ENCODE measurements at places on chromosomes 12 and 14.
A peak's percentile ranks its signal among the peaks of the same experiment; 100 is the strongest.

DNA sequence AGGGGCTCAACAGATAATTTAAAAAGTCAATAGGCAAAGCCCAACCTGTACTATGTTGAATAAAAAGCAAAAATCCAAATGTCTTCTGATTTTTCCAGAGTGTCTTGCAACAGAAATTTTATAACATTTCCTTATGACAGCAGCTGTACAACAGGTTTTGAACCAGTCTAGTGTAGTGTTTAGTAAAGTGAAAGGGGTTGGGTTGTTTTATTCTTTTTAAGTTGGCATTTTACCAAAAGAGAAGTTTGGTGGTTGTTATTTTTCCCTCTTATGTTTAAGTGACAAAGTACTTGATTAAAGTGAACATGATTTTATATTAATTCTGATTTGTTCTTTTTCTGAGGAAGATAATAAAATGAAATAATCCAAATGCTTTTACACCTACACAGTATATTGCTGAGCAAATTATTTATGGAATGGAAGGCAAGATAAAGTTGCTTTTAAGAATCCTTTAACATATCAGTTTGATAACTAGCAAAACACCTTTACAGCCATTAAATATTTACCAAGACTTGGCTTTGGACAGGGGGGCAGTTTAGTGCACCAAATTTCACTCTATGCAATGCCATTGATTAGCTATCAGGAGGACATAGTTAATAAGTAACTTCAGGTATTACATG lies 128.9 kb downstream of the FOXA1 start:
- no peak for DNase-seq

DNA sequence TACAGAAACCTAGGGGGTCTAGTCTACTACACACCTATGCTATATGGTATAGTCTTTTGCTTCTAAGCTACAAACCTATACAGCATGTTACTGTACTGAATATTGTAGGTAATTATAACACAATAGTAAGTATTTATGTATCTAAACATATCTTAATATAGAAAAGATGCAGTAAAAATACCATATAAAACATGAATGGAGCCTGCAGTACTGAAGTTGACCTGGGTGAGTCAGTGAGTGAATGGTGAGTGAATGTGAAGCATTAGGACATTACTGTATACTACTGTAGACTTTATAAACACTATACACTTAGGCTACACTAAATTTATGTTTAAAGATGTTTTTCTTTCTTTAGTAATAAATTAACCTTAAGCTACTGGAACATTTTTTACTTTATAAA lies 13.1 kb upstream of the ABCD2 start:
- DNase-seq = no peak

DNA sequence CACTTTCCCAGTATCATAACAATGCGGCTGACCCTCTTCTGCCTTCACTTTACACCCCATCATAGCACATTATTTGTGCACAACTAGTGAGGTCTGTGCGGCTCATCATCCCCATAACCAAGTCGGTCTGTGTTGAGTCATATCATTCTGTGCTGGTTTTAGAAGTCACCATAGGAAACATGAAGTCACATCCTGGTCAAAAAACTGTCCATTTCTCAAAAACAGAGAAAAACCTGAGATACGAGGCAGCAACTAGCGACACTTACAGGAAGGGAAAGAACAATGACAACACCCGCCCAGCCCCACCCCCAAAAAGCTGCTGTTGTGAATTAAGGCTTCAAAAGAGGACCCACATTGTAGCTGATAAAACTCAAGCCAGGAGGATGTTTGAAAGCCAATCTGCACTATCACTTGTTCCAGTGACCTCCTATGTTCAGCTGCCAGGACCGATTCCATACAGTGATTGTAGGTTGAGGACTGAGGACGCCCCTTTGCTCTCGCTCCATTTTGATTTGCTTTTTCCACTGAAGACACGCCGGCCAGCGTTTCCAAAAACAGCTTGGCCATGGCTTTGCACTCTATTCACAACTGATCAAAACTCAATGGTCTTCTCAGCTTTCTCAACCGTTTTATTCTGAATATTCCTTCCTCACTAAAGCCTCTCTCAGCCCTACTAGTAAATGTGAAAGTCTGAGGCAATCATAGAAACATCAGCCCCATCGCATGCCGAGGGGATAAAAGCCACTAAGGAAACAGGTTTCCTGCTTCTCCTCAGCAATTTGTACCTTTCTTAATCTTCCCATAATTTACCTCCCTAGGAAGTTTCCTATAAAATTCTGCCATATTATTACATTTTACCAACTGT lies 87.5 kb downstream of the DUSP16 start:
- DNase-seq = no peak

DNA sequence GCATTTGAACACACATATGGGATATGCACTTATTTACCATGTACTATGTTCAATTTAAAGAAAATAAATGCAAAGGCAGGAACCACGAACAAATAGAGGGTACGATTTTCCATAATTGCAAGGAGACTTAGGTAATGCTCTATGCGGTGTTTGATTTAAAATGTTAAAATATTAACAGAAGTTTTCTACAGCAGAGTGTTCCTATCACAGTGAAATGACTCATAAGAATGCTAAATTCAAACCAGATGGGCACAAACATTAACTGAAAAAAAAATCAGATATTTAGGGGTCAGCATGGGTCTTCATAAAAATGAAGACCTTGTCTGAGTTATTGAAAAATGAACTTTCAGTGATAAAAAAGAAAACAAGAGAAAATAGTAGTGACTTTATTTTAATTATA lies 65.4 kb downstream of the LLPH start:
- DNase-seq = no peak

DNA sequence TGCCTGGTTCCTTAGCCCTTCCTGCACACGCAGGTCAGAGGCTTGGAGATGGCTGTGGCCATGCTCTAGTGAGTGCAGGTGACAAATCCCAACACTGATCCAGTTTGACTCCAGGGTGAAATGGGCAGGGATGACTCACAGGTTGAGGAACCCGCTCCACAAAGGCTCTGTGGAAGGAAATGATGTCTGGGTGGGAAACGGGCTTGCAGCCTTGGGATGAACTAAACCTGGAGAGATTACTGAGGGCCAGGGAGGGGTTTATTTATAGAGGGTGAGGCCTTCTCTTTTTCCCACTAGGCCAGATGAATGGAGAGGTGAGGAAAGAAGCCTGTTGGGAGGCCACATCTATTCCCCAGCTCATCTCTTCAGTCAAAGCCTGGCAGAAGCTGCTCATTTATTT lies 29.3 kb upstream of the EMP1 start:
- DNase-seq = no peak

DNA sequence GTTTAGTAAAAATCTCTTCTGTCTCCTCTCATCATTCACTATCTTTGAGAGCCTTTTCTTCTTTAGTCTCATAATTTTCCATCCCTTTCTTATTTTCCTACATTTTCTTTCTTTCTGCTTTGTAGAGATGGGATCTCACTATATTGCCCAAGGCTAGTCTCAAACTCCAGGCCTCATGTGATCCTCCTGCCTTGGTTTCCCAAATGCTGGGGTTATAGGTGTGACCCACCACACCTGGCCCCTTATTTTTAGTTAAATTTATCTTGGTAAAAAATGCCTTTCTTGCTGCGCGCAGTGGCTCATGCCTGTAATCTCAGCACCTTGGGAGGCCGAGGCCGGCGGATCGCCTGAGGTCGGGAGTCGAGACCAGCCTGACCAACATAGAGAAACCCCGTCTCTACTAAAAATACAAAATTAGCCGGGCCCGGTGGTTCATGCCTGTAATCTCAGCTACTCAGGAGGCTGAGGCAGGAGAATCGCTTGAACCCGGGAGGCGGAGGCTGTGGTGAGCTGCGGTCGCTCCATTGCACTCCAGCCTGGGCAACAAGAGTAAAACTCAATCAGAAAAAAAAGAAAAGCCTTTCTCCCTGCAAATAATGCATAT lies 996 bp downstream of the SLC2A3 start:
- no peak for DNase-seq

- no peak for DNase-seq
These were observed 25.4 kb downstream of the AP5M1 start for GRCh38 chr14:57293866-57294837.

GRCh38 chr14:95998656-95999055 lies 40.5 kb upstream of the C14orf132 start:
- peak; percentile 13 for DNase-seq

DNA sequence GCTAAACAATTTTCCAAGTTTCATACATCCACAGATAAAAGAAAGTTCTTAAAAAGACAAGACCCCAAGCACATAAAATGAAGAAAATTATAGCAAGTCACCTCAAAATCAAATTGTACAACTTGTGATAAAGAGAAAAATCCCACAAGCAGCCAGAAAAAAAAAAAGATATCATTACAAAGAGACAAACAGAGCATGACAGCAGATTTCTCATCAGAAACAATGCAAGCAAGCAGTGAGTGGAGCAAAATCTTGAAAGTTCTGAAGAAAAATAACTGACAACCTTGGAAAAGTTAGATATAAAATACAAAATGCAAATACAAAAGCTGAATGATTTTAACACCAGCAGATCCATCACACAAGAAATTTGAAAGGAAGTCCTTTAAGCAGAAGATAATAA lies 194.5 kb upstream of the SOX5 start:
- DNase-seq = no peak

DNA sequence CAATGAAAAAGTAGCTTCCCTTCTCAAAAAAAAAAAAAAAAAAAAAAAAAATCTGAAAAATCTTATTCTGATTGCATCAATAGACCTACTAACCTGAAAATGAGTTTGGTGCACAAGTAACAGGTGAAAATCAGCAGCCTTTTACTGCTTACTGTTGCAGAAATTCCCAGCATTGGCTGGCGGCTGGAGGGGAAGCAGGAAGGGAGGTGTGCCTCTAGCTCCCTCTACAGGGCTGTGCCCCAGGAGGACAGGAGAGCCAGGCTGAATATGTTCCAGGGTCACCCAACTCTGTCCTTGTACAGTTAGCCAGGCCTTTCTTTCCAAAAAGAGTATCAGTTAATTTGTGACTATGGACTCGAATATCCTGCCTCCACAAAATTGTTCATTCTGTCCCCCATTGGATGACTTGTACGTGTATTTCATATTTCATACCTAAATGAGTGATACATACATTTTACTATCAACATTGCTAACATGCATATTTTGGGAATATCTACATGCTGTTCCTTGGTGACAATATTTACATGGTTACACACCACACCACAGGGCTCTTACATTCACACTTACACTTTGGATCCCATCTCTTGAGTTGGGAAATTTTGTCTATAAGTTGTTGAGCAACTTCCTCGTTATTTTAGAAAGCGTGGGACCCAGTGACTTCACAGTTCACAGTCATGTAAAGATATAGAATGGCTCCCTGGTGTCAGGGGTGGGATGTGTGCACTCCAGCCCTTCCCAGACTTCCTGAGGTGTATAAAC lies 124.8 kb downstream of the SAMD4A start:
- DNase-seq = no peak

- no peak for DNase-seq
These were observed 53.9 kb downstream of the EID3 start for GRCh38 chr12:104357421-104357952.

- no peak for DNase-seq
These were observed 24.9 kb downstream of the NAV3 start for GRCh38 chr12:77855548-77855947.

- DNase-seq = no peak
These were observed 452.0 kb downstream of the FUT8 start for GRCh38 chr14:65864549-65864948.

- no peak for DNase-seq
These were observed 14.9 kb upstream of the FIGNL2 start for GRCh38 chr12:51863363-51863932.

DNA sequence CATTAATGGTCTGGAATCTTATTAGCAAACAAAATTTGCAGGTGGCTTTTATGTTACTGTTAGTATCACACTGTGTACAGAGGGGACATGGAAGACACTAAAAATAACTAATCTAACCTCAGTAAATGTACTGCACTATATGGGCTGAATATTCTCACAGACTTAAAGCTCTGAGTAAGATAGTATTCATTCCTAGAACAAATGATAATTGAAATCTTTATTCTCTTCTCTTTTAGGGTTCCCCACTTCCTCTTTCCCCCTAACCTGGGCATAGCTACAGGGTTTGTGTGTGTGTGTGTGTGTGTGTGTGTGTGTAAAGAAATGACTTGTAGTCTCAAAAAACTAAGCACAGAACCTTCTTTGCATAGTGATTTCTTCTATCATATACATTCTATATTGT lies 21.4 kb upstream of the HECTD1 start:
- DNase-seq = no peak

- no peak for DNase-seq
These were observed 1189.0 kb upstream of the FLRT2 start for GRCh38 chr14:84340938-84341337.

DNA sequence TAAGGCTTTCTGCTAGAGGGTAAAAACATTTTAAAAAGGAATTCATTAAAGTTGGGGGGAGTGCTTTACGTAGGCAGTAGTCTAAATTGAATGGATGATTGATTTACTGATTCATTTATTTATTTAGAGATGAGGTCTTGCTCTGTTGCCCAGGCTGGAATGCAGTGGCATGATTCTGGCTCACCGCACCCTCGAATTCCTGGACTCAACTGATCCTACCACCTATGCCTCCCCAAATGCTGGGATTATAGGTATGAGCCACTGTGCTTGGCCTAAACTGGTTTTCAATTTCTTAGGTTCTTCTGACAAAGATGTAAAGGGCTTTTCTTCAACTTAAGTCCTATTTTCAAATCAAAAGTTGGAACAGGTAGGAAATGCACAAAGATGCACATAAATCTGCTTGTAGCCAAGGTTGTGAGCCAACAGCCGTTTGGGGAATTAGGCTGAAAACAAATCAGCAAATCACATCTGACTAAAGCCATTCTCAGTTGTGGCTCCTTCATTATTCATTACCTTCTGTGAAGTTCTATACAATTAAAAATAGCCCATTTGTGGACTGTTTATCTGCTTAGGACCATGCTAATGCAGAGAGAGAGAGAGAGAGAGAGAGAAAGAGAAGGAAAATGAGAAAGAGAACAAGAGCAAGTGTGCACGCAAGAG lies 218.0 kb downstream of the PPM1H start:
- DNase-seq = no peak

- no peak for DNase-seq
These were observed 1177.1 kb downstream of the FLRT2 start for GRCh38 chr14:86707071-86707470.

- no peak for DNase-seq
These were observed 12.5 kb upstream of the FIGNL2 start for GRCh38 chr12:51860986-51861385.

- no peak for DNase-seq
These were observed 54.3 kb downstream of the CCDC85C start for GRCh38 chr14:99549684-99550083.

GRCh38 chr14:85762526-85762925 lies 232.6 kb downstream of the FLRT2 start:
- DNase-seq = no peak
